Esophagus squamous epithelium (tissue), 5 donors: ENCODE measurements at places on chromosomes 2 and 18. TPM values are rescaled to one million over a fixed set of nuclear protein-coding genes. Genes with fewer than 3 reads are reported as not detected.

Gene CRYGD
- not detected for total RNA-seq

Gene GLS
- total RNA-seq: 59.7 TPM

- H3K27ac ChIP-seq: no peak overlapping the region
- DNase-seq: no peak
- H3K27me3 ChIP-seq: no peaks in the 10 kb centered on the region
- H3K36me3 ChIP-seq: no peaks in the 10 kb centered on the region
- no peaks in the 10 kb centered on the region for H3K4me1 ChIP-seq
Measured at GRCh38 chr2:21317131-21317530, 193.4 kb downstream of the TDRD15 start.

- no peaks in the 10 kb centered on the region for H3K36me3 ChIP-seq
- no peak overlapping the region for H3K4me3 ChIP-seq
- no peak for DNase-seq
Measured at GRCh38 chr2:226329180-226329579, 470.4 kb downstream of the IRS1 start.

- H3K36me3 ChIP-seq: peaks cover 73% of the 10 kb centered on the region
- H3K27me3 ChIP-seq: no peaks in the 10 kb centered on the region
- no peak overlapping the region for H3K27ac ChIP-seq
- no peak for DNase-seq
- no peak overlapping the region for H3K4me3 ChIP-seq
Measured at GRCh38 chr2:9403924-9404323, 19.4 kb downstream of the ITGB1BP1 start.

Gene RGPD4
- not detected for total RNA-seq

DNA sequence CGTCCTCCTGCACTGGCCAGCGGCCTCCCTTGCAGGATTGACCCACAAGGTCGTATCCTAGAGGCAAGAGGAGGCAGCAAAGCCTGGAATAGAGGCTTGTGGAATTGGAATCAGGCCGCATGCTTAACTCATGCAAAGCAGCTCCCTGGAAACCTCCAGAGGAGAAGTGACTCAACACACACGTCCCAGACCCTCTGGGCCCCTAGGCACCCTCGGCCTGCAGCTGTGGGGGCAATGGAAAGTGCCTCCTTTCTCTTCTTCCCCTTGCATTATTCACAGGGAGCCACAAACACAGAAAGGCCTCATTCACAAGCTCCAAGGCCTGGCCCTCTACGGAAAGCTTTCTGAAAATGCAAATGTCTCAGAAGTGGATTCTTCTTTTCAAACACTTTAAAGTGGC is 19.6 kb downstream of the SPATA3 start:
- peaks cover 67% of the 10 kb centered on the region for H3K27me3 ChIP-seq
- H3K4me1 ChIP-seq: peaks cover 19% of the 10 kb centered on the region
- H3K4me3 ChIP-seq: no peak overlapping the region
- H3K27ac ChIP-seq: no peak overlapping the region

DNA sequence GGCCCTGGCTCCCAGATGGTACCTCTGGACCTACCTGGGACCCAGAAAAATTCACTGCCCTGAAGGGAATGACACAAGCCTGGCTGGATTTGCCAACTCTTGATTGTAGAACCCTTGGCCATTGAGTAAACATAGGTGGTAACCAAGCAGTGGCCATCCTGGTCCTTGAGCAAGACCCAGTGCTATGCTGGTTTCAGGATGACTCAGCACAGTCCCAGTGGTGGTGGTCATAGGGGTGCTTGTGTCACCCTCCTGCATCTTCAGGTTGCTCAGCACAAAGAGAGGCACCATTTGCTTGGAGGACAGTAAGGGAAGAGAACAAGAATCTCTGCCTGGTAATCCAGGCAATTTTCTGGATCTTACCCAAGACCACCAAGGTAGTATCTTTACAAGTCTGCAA is 52.9 kb downstream of the UPP2 start:
- H3K4me1 ChIP-seq: no peaks in the 10 kb centered on the region
- H3K4me3 ChIP-seq: no peak overlapping the region
- peaks cover under 1% of the 10 kb centered on the region for H3K27me3 ChIP-seq
- H3K27ac ChIP-seq: no peak overlapping the region
- no peak for DNase-seq

Gene HTRA2
- total RNA-seq: 25.8 TPM

DNA sequence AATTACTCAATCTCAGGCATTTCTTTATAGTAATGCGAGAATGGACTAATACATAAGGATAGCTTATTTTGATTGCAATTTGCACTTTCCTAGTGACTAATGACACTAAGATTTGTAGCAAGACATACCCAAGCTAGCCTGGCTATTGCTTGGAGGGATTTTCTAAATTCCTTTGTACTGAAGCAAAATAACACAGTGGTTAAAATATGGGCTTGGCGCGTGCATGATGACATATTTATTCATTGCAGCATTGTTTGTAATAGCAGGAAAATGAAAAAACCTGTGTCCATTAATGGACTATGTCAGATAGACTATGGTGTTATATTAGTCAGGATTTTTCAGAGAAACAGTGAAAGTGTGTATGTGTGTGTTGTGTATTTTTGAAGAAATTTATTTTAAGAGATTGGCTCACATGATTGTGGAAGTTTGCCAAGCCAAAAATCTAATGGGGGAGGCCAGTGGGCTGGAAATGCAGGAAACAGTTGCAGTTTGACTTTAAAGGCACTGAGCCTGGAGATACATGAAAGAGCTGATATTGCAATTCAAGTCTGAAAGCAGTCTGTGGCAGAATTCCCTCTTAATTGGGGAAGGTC is 16.7 kb upstream of the LAPTM4A start:
- H3K36me3 ChIP-seq: no peaks in the 10 kb centered on the region
- no peak for DNase-seq
- H3K4me1 ChIP-seq: peaks cover 27% of the 10 kb centered on the region
- no peak overlapping the region for H3K4me3 ChIP-seq

DNA sequence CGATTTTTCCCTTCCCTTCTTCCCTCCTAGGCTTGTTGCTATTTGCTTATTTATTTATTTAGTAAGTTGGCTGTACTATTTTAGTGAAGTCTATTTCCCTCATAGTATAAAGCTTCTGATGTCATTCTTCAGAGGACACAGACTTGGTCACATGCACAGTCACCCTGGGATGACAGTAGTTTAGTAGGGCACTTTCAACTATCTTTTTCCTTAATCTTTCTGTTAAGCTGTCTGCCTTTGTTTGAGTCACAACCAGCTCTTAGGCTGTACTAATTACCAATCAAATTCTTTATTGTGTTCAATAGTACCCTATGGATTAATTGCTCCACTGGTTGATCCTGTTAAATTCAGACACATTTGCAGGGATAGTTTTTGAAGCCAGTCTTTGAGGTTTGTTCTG is 26.9 kb upstream of the RAB31 start:
- DNase-seq: no peak
- no peaks in the 10 kb centered on the region for H3K36me3 ChIP-seq
- no peak overlapping the region for H3K4me3 ChIP-seq
- H3K4me1 ChIP-seq: peaks cover 29% of the 10 kb centered on the region
- no peaks in the 10 kb centered on the region for H3K27me3 ChIP-seq

- no peaks in the 10 kb centered on the region for H3K27me3 ChIP-seq
- DNase-seq: no peak
- no peaks in the 10 kb centered on the region for H3K4me1 ChIP-seq
- H3K36me3 ChIP-seq: no peaks in the 10 kb centered on the region
- H3K27ac ChIP-seq: no peak overlapping the region
- H3K4me3 ChIP-seq: no peak overlapping the region
Measured at GRCh38 chr18:55744206-55744605, 156.2 kb upstream of the TCF4 start.

DNA sequence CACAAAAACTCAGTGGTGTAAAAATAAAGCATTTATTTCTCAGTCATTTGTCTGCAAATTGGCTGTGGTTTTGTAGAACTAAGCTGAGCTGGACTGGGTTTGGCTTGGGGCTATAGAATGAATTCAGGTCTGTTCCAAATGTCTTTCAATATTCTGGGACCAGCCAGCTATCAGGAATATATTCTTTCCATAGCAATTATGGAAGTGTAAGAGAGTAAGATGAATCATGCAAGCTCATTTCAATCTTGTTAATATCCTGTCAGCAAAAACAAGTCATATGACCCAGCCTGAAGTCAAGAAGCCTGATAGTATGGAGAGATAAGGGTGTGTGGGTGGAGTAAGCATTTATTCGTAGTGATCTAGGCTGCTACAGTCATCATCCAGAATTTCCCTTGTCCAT is 481.0 kb upstream of the CDH2 start:
- no peaks in the 10 kb centered on the region for H3K27me3 ChIP-seq
- no peak overlapping the region for H3K27ac ChIP-seq
- no peak for DNase-seq
- no peaks in the 10 kb centered on the region for H3K4me1 ChIP-seq
- no peak overlapping the region for H3K4me3 ChIP-seq

GRCh38 chr2:21037671-21038108 is 6.2 kb downstream of the APOB start:
- H3K36me3 ChIP-seq: no peaks in the 10 kb centered on the region
- H3K27ac ChIP-seq: peak overlapping the region; percentile 61
- H3K27me3 ChIP-seq: no peaks in the 10 kb centered on the region
- H3K4me3 ChIP-seq: no peak overlapping the region

Gene HOXD13
- total RNA-seq: not detected

Gene CYTIP
- 12.4 TPM for total RNA-seq

DNA sequence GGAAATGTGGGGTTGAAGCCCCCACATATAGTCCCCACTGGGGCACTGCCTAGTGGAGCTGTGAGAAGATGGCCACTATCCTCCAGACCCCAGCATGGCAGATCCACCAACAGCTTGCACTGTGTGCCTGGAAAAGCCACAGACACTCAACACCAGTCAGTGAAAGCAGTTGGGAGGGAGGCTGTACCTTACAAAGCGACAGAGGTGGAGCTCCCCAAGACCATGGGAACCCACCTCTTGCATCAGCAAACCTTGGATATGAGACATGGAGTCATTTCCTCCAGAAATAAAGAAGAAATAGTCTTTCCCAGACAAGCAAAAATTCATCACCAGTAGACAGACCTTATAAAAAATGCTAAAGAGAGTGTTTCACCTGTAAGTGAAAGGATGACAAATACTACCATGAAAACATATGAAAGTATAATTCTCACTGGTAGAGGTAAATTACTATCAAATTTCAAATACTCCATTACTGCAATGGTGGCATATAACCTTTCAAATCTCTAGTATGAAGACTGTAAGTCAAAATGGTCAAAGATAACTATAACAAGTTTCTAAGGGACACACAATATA is 152.6 kb upstream of the EPHA4 start:
- DNase-seq: no peak
- H3K27me3 ChIP-seq: no peaks in the 10 kb centered on the region
- no peaks in the 10 kb centered on the region for H3K4me1 ChIP-seq

DNA sequence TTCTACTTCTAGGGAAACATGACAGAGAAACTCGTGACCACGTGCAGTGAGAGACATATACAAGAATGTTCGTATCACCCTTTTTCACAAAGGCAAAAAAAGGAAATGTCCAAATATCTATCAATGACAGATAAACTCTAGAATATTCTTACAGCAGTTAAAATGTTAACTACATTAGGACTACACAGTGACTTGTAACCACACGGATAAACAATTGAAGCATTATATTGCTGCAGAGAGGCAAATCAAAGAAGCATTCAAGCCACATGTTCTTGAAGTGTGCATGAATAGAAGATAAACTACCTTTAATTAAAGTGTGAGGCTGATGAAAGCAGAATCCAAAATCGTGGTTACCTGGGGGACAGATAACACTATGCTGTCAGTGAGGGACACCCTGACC is 935.3 kb upstream of the KLHL29 start:
- H3K27me3 ChIP-seq: no peaks in the 10 kb centered on the region
- no peaks in the 10 kb centered on the region for H3K36me3 ChIP-seq
- no peak overlapping the region for H3K27ac ChIP-seq
- no peak for DNase-seq
- no peaks in the 10 kb centered on the region for H3K4me1 ChIP-seq
- H3K4me3 ChIP-seq: no peak overlapping the region

GRCh38 chr2:15745907-15746702 is 154.4 kb downstream of the DDX1 start:
- DNase-seq: no peak
- no peaks in the 10 kb centered on the region for H3K4me1 ChIP-seq
- peak overlapping the region; percentile 26 for H3K27ac ChIP-seq
- H3K27me3 ChIP-seq: no peaks in the 10 kb centered on the region
- no peaks in the 10 kb centered on the region for H3K36me3 ChIP-seq
- H3K4me3 ChIP-seq: no peak overlapping the region

GRCh38 chr2:183995632-183996031 is 602.7 kb upstream of the ZNF804A start:
- H3K4me1 ChIP-seq: no peaks in the 10 kb centered on the region
- no peaks in the 10 kb centered on the region for H3K27me3 ChIP-seq
- H3K4me3 ChIP-seq: no peak overlapping the region
- no peaks in the 10 kb centered on the region for H3K36me3 ChIP-seq

- H3K27me3 ChIP-seq: no peaks in the 10 kb centered on the region
- H3K36me3 ChIP-seq: no peaks in the 10 kb centered on the region
- H3K27ac ChIP-seq: no peak overlapping the region
- no peak for DNase-seq
- peaks cover 7% of the 10 kb centered on the region for H3K4me1 ChIP-seq
- no peak overlapping the region for H3K4me3 ChIP-seq
Measured at GRCh38 chr18:79630281-79631095, 49.1 kb upstream of the CTDP1 start.

- H3K4me1 ChIP-seq: no peaks in the 10 kb centered on the region
- H3K4me3 ChIP-seq: no peak overlapping the region
- no peaks in the 10 kb centered on the region for H3K36me3 ChIP-seq
Measured at GRCh38 chr2:226701052-226701451, 98.6 kb downstream of the IRS1 start.

Gene NEU2
- total RNA-seq: not detected

Gene C2orf66
- total RNA-seq: not detected

- H3K36me3 ChIP-seq: no peaks in the 10 kb centered on the region
- no peaks in the 10 kb centered on the region for H3K27me3 ChIP-seq
- no peak overlapping the region for H3K4me3 ChIP-seq
- no peak overlapping the region for H3K27ac ChIP-seq
- DNase-seq: no peak
Measured at GRCh38 chr18:55334875-55335274, 253.1 kb downstream of the TCF4 start.

DNA sequence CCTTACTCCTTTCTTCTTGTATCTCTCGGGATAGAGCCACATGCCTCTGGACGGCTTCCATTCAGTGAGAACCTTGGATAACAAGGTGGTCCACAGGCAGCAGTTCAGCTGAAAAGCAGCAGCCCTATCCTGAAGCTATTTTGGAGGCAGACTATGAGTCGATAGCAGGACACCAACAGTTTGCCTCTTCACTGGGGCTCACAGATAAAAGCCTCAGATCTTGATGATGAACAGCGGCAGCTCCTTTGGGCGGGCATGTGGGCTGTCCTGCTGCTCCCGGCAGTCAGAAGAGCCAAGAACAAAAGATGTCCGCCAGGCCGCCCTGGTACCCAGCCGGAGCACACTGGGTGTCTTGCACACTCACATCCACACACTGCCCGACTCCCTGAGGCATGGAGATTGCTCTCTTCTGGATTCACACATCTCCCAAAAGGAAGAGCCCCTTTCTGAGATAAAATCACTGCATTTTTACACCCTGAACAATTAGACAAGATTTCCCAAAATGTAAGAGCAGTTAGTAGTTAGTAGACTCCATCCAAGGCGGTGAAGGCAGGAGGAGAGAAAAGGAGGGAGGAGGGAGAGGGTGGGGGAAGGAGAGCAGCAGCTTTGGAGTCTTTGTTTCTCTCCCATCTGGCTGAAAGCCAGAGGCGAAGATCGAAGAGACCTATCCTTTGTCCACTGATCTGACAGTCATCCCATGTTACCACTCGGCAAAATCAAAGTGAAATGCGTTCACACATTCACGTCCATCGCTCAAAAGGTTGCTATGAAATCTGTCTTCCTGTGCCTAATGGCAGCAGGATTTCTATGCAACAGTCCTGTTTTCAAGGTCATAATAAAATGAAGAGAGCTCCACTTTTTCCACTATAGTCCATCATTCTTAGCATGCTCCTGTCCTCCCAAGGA is 90.1 kb upstream of the KLF7 start:
- H3K4me1 ChIP-seq: peaks cover 56% of the 10 kb centered on the region
- H3K27ac ChIP-seq: peak overlapping the region; percentile 25
- H3K27me3 ChIP-seq: no peaks in the 10 kb centered on the region
- no peak overlapping the region for H3K4me3 ChIP-seq
- DNase-seq: no peak
- H3K36me3 ChIP-seq: no peaks in the 10 kb centered on the region
